ENCODE measurements at places on chromosomes 3 and 15. TPM values are rescaled to one million over a fixed set of nuclear protein-coding genes. Genes with fewer than 3 reads are reported as not detected.

MAP6D1 gene
- polyA plus RNA-seq = 5.4 TPM

FEM1B gene
- polyA plus RNA-seq = 36.1 TPM

GOLGA6L4 gene
- 0.53 TPM for polyA plus RNA-seq

CIDEC gene
- polyA plus RNA-seq = not detected

POC1A gene
- polyA plus RNA-seq = 44.9 TPM

C3orf70 gene
- polyA plus RNA-seq = 1.7 TPM

SLC24A5 gene
- not detected for polyA plus RNA-seq

All from H1 (cell line).